ENCODE measurements at places on chromosomes 4 and X. TPM values are rescaled to one million over a fixed set of nuclear protein-coding genes. Genes with fewer than 3 reads are reported as not detected.

WDR17 gene
- 0.06 TPM for total RNA-seq

CCDC120 gene
- total RNA-seq = 2.5 TPM

HSFX2 gene
- total RNA-seq = 0.10 TPM

CYP2U1 gene
- 8.2 TPM for total RNA-seq

NKX6-1 gene
- not detected for total RNA-seq

GIMD1 gene
- not detected for total RNA-seq

MAGEC2 gene
- total RNA-seq = not detected

MSX1 gene
- 2.1 TPM for total RNA-seq

PASD1 gene
- not detected for total RNA-seq

FGB gene
- not detected for total RNA-seq

PAGE5 gene
- not detected for total RNA-seq

SH3BGRL gene
- total RNA-seq = 111 TPM

NHSL2 gene
- 1.8 TPM for total RNA-seq

MID2 gene
- total RNA-seq = 15.0 TPM

IL21 gene
- total RNA-seq = not detected

MID1 gene
- total RNA-seq = 21.5 TPM

STK32B gene
- 1.7 TPM for total RNA-seq

GEMIN8 gene
- 38.7 TPM for total RNA-seq

GAGE2A gene
- total RNA-seq = not detected

HERC6 gene
- 4.3 TPM for total RNA-seq

RAB41 gene
- not detected for total RNA-seq
